ENCODE measurements at places on chromosomes 13 and 19. TPM values are rescaled to one million over a fixed set of nuclear protein-coding genes. Genes with fewer than 3 reads are reported as not detected.

GRCh38 chr13:60335531-60335930 is 61.5 kb upstream of the TDRD3 start:
- DNase-seq = no peak
- H3K27ac ChIP-seq = no peak overlapping the region
- H3K36me3 ChIP-seq = no peaks in the 10 kb centered on the region
- H3K4me3 ChIP-seq = no peak overlapping the region
- no peaks in the 10 kb centered on the region for H3K4me1 ChIP-seq

Gene EXOC3L2
- total RNA-seq = 0.63 TPM

Gene TUBA3C
- not detected for total RNA-seq

DNA sequence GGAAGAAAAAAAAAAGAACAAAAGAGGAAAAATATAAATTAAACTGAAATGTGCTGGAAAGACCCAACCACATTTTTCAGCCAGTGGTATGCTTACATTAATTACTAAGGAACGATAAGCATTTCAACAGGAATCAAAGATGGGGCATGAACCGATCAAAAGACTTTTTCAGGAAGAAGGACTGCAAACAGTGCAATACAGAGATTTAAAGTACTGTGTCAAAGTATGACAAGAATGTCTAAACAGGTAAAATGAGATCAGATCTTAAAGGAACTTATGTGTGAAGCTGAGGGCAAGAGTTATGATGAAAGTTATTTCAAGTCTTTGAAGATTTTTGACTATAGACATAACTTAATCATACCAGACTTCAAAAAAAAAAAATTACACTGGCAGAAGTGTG is 1761.8 kb downstream of the SLITRK5 start:
- H3K4me1 ChIP-seq = no peaks in the 10 kb centered on the region
- no peaks in the 10 kb centered on the region for H3K27me3 ChIP-seq
- H3K4me3 ChIP-seq = no peak overlapping the region
- no peaks in the 10 kb centered on the region for H3K36me3 ChIP-seq
- no peak overlapping the region for H3K27ac ChIP-seq
- no peak for DNase-seq

GRCh38 chr19:3213159-3213558 is 11.3 kb upstream of the CELF5 start:
- H3K4me1 ChIP-seq = no peaks in the 10 kb centered on the region
- H3K36me3 ChIP-seq = peaks cover 23% of the 10 kb centered on the region
- H3K4me3 ChIP-seq = no peak overlapping the region
- no peak overlapping the region for H3K27ac ChIP-seq
- no peak for DNase-seq

DNA sequence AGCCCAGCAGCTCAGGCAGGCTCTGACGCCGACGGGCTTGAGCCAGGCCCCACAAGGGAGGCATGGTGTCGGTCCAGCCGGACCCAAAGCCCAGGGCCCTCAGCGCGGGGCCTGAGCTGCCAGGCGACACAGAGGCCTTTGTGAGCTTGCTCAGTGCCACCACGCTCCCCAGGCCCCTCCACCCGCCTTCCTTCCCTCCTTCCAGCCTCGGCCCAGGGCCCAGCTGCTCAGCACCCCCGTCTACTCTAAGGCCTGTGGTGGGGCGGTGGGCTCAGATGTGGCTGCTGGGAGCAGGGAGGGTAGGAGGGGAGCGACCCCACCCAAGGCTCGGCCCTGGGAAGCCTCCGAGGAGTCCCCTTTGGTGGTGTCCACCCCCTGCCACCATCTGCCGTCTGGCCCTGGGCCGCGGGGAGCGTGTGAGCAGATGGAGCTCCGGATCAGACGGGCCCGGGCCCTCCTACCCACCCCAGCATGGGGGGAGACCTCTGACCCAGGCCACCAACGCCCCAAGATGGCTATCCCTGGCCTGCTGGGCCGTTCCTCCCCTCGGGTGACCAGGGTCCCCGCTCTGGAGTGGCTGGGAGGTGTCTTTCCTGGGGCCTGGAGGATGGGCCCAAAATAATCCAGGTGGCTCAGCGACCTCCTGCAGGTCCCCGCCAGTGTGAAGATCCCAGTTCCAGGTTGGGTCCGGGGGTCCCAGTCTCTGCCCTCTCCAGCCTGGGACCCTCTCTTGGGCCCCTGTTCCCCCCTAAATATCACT is 7.8 kb downstream of the ZBTB7A start:
- peak overlapping the region; percentile 36 for H3K4me3 ChIP-seq
- no peak for DNase-seq
- peak overlapping the region; percentile 100 for H3K27ac ChIP-seq
- H3K27me3 ChIP-seq = no peaks in the 10 kb centered on the region
- H3K36me3 ChIP-seq = peaks cover 9% of the 10 kb centered on the region

Gene TRPC4
- total RNA-seq = 0.60 TPM

Gene RAB20
- 31.4 TPM for total RNA-seq

- no peaks in the 10 kb centered on the region for H3K36me3 ChIP-seq
- no peak for DNase-seq
These were observed 130.4 kb upstream of the MIR17HG start for GRCh38 chr13:91216928-91217700.

GRCh38 chr13:30196025-30196424 is 111.3 kb downstream of the KATNAL1 start:
- H3K36me3 ChIP-seq = peaks cover 21% of the 10 kb centered on the region
- no peak overlapping the region for H3K27ac ChIP-seq
- no peaks in the 10 kb centered on the region for H3K4me1 ChIP-seq
- no peak for DNase-seq
- no peaks in the 10 kb centered on the region for H3K27me3 ChIP-seq

Data from tibial nerve (tissue), 4 donors.